ENCODE measurements at places on chromosomes 1 and 21.
A peak's percentile ranks its signal among the peaks of the same experiment; 100 is the strongest.

DNA sequence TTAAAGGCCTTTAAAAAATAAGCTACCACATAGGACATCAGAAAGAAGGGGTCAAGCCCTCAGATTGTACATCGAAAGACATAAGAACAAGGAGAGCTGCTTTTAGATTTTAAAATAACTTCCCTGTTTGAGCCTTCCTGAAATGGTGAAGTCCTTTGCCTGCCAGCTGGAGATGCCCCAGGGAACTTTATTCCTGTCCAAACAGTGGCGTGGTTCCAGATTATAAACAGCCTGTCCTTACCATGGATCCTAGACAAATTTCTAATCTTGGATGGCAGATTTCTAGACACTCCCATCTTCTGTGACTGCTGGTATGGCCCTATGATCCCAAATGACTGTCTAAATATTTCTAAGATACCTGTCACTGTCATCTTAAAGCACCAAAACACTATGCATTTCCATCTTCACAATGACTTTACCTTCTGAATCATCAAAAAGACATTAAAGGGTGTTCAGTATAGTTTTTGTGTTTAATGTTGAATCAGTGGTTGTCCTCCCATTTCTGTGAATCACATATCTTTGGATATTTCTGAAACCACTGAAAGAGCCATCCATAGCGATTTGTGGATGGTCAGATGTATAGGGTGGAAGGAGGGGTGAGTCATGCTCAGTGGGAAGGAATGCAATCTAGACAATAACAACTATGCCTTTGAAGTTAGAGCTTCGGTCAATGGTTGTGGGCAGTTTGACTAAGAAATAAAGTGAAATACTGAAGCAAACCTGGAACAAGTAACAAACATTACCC is 23.2 kb downstream of the ILDR2 start:
- no peak for DNase-seq

- DNase-seq: no peak
These were observed 2.3 kb upstream of the JAM2 start for GRCh38 chr21:25636727-25637126.

- DNase-seq: no peak
These were observed 29.5 kb downstream of the RAP1GAP start for GRCh38 chr1:21639594-21640041.

GRCh38 chr1:153962088-153963029 is 978 bp downstream of the SLC39A1 start:
- peak; percentile 22 for DNase-seq

DNA sequence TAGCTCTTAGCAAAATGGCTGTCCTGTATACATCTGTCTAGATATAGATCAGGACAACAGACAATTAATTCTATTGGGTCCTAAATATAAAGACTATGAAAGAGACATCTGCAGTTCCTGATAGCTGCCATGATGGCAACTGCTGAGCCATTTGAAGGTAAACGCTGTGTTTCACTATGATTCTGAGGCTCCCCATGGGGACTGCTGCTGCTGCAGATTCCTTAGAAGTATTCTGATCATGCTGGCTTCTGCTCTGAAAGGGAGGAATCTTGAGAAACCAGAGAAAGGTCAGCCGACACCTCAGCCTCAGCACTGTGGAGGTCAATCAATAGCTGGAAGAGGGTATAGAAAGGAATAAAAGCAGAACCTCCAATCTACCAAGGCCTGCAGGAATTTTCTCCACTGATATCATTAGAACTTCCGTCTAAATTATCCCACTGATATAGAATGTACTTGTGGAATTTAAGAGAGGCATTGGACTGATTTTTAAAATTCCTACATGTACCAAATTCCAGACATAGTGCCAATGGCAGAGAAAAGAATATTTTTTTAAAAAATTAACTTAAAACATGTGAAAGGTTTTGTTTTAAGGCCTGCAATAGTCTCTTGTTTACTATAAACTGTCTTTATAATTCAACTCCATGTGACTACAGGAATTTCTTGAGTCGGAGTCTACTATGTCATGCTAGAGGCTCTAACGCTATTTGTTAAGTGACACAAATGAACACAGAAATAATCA is 53.2 kb downstream of the DDAH1 start:
- no peak for DNase-seq

GRCh38 chr1:67627906-67628305 is 57.1 kb upstream of the GADD45A start:
- no peak for DNase-seq

DNA sequence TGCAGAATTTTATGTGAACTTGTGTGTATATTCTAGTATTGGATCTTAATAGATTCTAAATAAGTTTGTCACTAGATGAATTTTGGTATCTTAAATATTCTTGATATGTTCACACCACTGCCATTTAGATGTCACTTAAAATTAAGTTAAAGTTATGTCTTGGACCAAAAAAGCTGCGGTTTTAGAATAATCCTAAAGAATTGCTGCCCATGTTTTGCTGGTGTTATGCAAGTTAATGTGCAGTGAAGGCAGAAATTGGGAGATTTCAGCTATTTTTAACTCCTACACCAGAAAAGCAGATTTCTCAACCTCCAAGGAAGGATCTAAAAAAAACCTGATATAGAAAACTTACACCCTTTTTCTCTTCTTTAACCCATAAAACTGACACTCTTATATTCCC is 757 bp downstream of the ACADM start:
- no peak for DNase-seq

- no peak for DNase-seq
These were observed 73.1 kb upstream of the USP24 start for GRCh38 chr1:55288245-55288644.

- DNase-seq: no peak
These were observed 178.9 kb upstream of the FOXD3 start for GRCh38 chr1:63143482-63143881.

GRCh38 chr1:9438431-9439073 is 100.7 kb upstream of the SLC25A33 start:
- no peak for DNase-seq

DNA sequence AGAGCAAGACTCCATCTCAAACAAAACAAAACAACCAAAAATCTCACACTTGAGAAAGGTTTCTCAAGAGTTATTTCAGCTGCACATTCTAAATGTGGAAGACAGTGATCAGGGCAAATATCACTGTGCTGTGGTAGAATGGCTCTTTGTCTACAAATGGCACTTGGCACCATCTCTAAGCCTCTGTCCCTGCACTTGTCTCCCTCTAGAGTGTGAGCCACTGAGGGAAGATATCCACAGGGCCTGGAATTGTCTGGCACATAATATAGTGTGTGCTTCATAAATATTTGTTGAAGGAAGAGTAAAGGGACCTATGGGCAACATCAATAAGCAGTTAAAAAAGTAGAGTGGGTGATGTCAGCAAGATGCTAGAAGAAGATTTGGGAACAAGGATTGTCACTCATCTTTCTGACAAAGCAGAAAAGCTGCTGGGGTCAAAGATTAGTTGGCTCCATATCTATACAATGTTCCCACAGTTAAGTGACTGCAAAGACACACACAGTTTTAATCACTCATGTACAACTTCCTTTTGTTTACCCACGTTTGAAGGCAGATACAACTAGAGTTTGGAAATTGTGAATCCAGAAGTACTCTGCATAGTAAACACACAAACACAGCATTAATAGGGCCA is 19.1 kb downstream of the CD101 start:
- DNase-seq: no peak

GRCh38 chr1:6349254-6349943 is 44.2 kb downstream of the ACOT7 start:
- DNase-seq: no peak

GRCh38 chr1:246933893-246934292 is 2.1 kb upstream of the AHCTF1 start:
- no peak for DNase-seq

- no peak for DNase-seq
These were observed 80.4 kb upstream of the TARDBP start for GRCh38 chr1:10932088-10932487.

GRCh38 chr21:45874716-45875415 is 106.7 kb upstream of the COL6A1 start:
- DNase-seq: no peak

- no peak for DNase-seq
These were observed 38.0 kb downstream of the NUAK2 start for GRCh38 chr1:205283270-205284147.

Measured in NCI-H526 (cell line).